ENCODE measurements at places on chromosomes 4 and X. TPM values are rescaled to one million over a fixed set of nuclear protein-coding genes. Genes with fewer than 3 reads are reported as not detected.

GRCh38 chrX:10111364-10112148 lies 45.2 kb upstream of the CLCN4 start:
- no peaks in the 10 kb centered on the region for H3K4me1 ChIP-seq
- H3K27ac ChIP-seq, result peak overlapping the region; percentile 63
- H3K36me3 ChIP-seq, result no peaks in the 10 kb centered on the region
- no peaks in the 10 kb centered on the region for H3K27me3 ChIP-seq

GRCh38 chrX:131894995-131895394 lies 128.1 kb upstream of the STK26 start:
- no peak for DNase-seq
- no peaks in the 10 kb centered on the region for H3K27me3 ChIP-seq
- no peaks in the 10 kb centered on the region for H3K36me3 ChIP-seq
- no peak overlapping the region for H3K4me3 ChIP-seq

DNA sequence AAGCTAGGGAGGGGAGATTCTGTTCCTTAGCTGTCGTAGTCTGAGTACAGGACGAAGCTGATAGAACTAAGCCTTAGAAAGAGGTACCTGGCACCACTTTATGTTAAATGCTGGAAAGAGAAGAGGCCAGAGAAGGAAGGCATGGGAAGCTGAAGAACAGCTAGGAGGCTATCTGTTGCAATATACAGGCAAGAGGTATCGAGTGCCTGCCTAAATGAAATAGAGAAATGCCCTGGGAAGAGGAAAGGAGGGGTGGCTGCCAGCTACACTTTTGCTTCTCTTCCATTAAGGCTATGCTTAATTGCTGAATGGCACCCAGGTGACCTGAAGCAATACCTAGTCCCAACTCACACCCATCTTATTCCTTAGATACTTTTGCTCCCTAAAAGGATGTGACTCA lies 380.4 kb upstream of the FGF13 start:
- H3K27ac ChIP-seq, result no peak overlapping the region
- no peak overlapping the region for H3K4me3 ChIP-seq
- no peaks in the 10 kb centered on the region for H3K36me3 ChIP-seq

GRCh38 chr4:103422467-103423219 lies 224.5 kb upstream of the CENPE start:
- no peaks in the 10 kb centered on the region for H3K36me3 ChIP-seq
- H3K27me3 ChIP-seq, result no peaks in the 10 kb centered on the region
- no peak overlapping the region for H3K4me3 ChIP-seq
- no peak for DNase-seq
- H3K27ac ChIP-seq, result no peak overlapping the region
- H3K4me1 ChIP-seq, result no peaks in the 10 kb centered on the region

DNA sequence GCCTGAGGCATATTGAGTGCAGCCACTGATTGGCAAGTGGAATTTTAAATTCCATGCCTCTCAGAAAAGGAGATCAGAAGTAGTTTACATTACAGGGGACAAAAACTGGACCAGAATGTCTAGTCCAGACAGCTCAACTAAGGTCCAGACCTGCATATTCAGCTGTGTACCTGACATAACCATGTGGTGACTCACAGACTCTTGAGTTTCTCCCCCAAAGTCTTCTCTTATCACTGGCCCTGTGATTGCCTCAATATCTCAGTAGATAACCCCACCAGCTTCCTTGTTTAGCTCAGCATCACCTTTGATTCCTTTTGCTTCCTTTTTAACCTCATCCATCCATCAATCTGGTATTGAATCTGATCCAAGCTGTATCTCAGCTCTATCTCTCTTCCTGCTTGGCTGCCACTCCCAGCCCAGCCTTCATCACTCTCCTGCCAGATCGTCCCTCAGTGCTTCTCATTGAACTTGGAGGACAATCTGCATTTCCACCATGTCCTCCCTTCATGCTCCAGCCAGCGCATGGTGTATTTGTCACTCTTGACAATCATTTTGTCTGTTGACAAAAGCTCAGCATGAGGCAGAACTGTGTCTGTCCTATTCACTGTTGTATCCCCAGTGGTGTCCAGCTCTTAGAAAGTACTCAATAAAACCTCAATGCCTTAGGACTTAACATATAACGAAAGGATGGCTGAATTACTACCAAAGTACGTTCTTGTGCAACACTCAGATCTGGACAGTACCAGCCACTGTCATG lies 27.8 kb upstream of the SLC2A9 start:
- no peak overlapping the region for H3K4me3 ChIP-seq
- no peak for DNase-seq
- H3K36me3 ChIP-seq, result no peaks in the 10 kb centered on the region
- H3K27ac ChIP-seq, result no peak overlapping the region

Gene CSAG3
- total RNA-seq, result not detected

Gene GPR82
- not detected for total RNA-seq

DNA sequence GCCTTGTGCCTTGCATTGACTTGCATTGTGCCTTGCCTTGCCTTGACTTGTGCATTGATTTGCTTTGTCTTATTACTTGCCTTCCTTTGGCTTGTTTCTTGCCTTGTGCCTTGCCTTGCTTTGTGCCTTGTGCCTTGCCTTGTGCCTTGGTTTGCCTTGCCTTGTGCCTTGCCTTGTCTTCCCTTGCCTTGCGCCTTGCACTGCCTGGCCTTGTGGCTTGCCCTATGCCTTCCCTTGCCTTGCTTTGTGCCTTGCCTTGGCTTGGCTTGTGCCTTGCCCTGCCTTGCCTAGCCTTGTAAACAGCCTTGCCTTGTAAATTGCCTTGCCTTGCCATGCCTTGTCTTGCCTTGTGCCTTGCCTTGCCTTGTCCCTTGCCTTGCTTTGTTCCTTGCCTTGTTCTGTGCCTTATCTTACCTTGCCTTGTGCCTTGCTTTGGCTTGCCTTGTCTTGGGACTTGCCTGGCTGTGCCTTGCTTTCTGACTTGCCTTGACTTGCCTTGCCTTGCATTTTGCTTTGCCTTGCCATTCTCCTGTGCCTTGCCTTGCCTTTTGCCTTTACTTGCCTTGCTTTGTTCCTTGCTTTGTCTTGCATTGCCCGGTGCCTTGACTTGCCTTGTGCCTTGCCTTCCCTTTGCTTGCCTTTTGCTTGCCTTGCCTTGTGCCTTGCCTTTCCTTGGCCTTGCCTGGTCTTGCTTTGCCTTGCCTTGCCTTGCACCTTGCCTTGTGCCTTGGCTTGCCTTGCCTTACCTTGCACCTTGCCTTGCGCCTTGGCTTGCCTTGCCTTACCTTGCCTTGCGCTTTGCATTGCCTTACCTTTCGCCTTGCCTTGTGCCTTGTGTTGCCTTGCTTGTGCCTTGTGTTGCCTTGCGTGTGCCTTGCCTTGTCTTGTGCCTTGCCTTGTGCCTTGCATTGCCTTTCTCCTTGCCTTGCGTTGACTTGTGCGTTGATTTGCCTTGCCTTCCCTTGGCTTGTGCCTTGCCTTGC lies 97.5 kb downstream of the TAB3 start:
- H3K27ac ChIP-seq, result no peak overlapping the region
- DNase-seq, result peak; percentile 41
- H3K36me3 ChIP-seq, result no peaks in the 10 kb centered on the region
- H3K4me1 ChIP-seq, result no peaks in the 10 kb centered on the region
- no peak overlapping the region for H3K4me3 ChIP-seq
- no peaks in the 10 kb centered on the region for H3K27me3 ChIP-seq

DNA sequence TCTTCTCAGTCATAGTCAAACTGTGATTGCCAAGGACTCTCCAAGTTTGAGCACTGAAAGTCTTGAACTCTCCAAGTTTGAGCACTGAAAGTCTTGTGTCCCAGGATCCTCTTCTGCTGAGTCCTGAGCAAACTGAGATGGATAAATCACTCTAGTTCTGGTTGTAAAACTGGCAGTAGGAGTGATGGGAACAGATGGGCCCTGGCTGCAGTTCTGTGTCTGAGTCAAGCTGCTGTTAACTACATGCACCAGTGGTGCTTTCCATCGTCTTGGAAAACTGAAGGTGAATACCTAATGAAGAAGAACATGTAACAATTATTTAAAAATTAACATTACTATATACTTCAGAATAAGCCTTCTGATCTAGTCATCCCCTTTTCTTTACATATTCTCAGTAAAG lies 27.6 kb upstream of the KCNIP4 start:
- H3K27ac ChIP-seq, result no peak overlapping the region
- H3K4me3 ChIP-seq, result no peak overlapping the region
- no peaks in the 10 kb centered on the region for H3K36me3 ChIP-seq
- no peaks in the 10 kb centered on the region for H3K27me3 ChIP-seq
- no peaks in the 10 kb centered on the region for H3K4me1 ChIP-seq

GRCh38 chr4:8000247-8000646 lies 60.6 kb upstream of the AFAP1 start:
- no peaks in the 10 kb centered on the region for H3K36me3 ChIP-seq
- no peaks in the 10 kb centered on the region for H3K27me3 ChIP-seq
- no peak overlapping the region for H3K4me3 ChIP-seq
- H3K27ac ChIP-seq, result no peak overlapping the region
- DNase-seq, result no peak
- H3K4me1 ChIP-seq, result no peaks in the 10 kb centered on the region

DNA sequence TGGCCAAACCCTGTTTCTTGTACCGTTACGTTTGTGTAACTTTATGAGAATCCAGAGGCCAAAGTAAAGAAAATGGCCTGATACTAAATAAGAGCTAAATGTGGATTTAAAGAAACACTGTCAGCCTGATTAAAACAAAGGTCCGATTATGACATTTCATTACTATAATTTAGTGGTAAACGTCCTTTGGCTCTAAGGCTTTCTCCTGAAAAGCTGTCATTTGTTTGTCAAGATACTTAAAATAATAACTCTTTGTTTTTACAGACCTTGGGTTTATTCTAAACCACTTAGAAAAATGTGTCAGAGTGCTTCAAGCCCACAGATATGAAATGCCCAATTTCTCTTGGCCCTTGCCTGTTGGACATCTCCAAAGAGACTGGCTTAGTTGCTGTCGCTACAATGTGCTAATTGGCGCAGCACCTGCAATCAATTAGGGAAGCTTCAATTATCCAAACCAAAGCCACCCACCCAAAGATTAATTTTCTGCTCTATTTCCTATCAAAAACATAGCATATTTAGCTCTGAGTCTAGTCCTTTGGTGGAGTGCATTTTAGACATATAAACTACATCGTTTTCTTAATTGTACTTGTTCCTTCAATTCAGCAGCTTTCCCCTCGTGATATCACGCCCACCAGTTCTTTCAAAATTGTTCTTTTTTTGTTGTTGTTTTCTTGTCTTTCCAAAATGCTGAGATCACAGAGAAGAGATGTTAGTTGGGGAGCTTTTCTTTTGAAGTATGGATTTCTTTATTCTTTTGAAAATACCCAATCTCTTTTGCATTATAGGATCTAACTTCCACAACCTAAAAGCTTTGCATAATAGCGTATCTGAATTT lies 13.6 kb downstream of the SMIM20 start:
- no peaks in the 10 kb centered on the region for H3K36me3 ChIP-seq
- H3K4me3 ChIP-seq, result no peak overlapping the region
- H3K27me3 ChIP-seq, result no peaks in the 10 kb centered on the region
- no peak for DNase-seq
- no peak overlapping the region for H3K27ac ChIP-seq
- no peaks in the 10 kb centered on the region for H3K4me1 ChIP-seq

- no peaks in the 10 kb centered on the region for H3K27me3 ChIP-seq
- H3K36me3 ChIP-seq, result no peaks in the 10 kb centered on the region
- no peak for DNase-seq
- H3K4me1 ChIP-seq, result no peaks in the 10 kb centered on the region
- no peak overlapping the region for H3K4me3 ChIP-seq
These were observed 170.0 kb downstream of the IL1RAPL1 start for GRCh38 chrX:28757290-28757689.

GRCh38 chr4:55866973-55867574 lies 13.6 kb downstream of the EXOC1 start:
- no peaks in the 10 kb centered on the region for H3K4me1 ChIP-seq
- peaks cover 70% of the 10 kb centered on the region for H3K36me3 ChIP-seq
- H3K27me3 ChIP-seq, result no peaks in the 10 kb centered on the region
- peak overlapping the region; percentile 67 for H3K27ac ChIP-seq
- H3K4me3 ChIP-seq, result no peak overlapping the region

Gene MYOZ2
- 0.81 TPM for total RNA-seq

Gene GYG2
- total RNA-seq, result 2.9 TPM

Gene TMEM150C
- 13.6 TPM for total RNA-seq

DNA sequence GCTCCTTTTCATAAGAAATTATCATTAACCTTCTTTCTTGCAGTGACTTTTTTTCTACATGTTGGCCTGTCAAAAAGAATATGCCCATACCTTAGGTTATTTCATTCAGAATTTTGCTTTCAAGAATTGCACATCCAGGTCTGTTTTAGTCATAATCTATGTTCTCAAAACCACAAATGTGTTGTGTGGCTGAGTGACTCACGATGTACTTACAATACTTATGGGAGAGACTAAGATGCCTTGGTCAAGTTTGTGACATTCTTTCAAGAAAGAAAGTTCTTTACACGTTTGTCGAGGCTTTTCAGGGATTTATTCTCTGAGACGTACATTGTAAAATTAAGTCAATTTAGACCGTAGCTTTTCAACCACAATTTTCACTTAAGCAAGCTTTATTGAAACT lies 396.7 kb downstream of the FSTL5 start:
- H3K36me3 ChIP-seq, result no peaks in the 10 kb centered on the region
- H3K27me3 ChIP-seq, result no peaks in the 10 kb centered on the region
- no peaks in the 10 kb centered on the region for H3K4me1 ChIP-seq
- no peak for DNase-seq
- no peak overlapping the region for H3K4me3 ChIP-seq

- no peak overlapping the region for H3K4me3 ChIP-seq
- no peaks in the 10 kb centered on the region for H3K27me3 ChIP-seq
- H3K4me1 ChIP-seq, result no peaks in the 10 kb centered on the region
These were observed 20.3 kb downstream of the MEPE start for GRCh38 chr4:87853108-87853507.

- no peaks in the 10 kb centered on the region for H3K27me3 ChIP-seq
- H3K27ac ChIP-seq, result no peak overlapping the region
- DNase-seq, result no peak
- no peaks in the 10 kb centered on the region for H3K36me3 ChIP-seq
These were observed 20.4 kb upstream of the DCTD start for GRCh38 chr4:182937268-182938204.

DNA sequence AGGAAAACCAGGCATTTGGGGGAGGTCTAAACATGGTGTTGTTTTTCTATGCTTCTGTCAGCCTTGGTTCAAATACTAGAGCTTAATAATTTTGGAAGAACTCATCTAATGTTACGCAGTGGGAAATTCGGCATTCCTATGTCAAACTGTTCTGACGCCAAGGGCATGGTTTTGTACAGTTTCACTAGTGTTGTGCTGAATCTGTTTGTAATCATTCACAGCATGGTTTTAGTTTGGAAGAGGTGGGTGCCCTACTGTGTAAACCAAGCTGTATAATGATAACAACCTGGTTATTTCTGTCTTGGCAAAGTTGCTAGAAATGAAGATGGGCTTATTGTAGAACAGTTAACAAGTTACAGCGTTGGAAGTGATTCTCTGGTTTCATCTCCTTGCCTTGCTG lies 5.2 kb downstream of the DDX3X start:
- H3K4me1 ChIP-seq, result peaks cover 46% of the 10 kb centered on the region
- peaks cover 21% of the 10 kb centered on the region for H3K36me3 ChIP-seq
- no peak for DNase-seq
- H3K27me3 ChIP-seq, result no peaks in the 10 kb centered on the region

DNA sequence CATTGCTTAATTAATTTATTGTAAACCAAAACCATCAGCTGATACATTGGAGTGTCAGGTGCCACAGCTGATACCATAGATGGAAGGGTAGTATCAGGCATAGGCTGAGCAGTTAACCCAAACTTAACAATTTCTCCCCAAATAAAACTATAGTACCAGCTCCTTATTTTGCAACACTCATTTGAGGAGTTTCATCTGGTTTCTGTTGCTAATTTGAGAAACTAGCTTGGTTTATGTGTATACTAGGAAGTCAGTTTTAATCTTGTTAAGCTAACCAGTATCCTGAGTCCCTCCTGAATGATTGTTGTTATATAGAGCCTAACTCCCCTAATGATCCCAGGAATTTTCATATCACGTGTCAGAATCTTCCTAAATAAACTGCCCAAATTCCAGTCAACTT lies 12.7 kb downstream of the DCAF16 start:
- H3K4me1 ChIP-seq, result no peaks in the 10 kb centered on the region
- H3K4me3 ChIP-seq, result no peak overlapping the region
- H3K36me3 ChIP-seq, result peaks cover 26% of the 10 kb centered on the region
- no peak overlapping the region for H3K27ac ChIP-seq
- no peaks in the 10 kb centered on the region for H3K27me3 ChIP-seq
- no peak for DNase-seq

Measured in sigmoid colon (tissue), 7 donors.